ENCODE measurements at places on chromosomes 3 and 15.

DNA sequence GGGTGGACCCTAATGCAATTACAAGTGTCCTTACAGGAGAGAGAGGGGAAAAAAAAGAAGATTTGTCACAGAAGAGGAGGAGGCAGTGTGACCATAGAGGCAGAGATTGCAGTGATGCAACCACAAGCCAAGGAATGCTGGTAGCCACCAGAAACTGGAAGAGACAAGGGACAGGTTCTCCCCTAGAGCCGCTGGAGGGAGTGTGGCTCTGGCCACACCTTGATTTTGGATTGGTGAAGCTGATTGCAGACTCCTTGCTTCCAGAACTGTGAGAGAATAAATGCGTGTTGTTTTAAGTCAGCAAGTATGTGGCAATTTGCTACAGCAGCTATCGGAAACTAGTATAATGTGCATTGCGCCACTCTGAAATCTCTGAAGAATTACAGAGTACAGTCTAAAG, 110.1 kb downstream of the SRGAP3 start:
- no peak for DNase-seq

- no peak for DNase-seq
These were observed 89.9 kb upstream of the FLNB start for GRCh38 chr3:57918123-57918837.

GRCh38 chr3:120021523-120021922, 72.7 kb downstream of the GSK3B start:
- DNase-seq: no peak

GRCh38 chr3:194205675-194206133, 69.8 kb downstream of the HES1 start:
- DNase-seq: peak; percentile 10

DNA sequence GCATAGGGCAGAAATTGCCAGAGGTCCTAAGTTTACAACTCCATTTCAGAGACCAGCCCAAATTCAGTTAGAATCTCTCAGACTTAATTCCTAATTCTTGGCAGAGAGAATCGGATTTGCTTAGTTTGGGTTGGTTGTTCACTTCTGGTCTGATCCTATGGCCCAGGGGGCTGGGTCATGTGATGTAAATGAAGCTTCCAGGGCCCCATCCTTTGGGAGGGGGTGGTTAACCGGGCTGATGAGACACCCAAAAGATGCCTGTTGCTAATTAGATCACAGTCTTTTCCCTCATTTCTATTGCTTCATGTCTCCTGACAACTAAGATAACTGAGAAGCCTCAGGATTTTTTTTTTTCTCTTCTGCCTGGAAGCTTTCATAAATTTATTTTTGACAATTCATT, 11.1 kb upstream of the ZNF620 start:
- no peak for DNase-seq

DNA sequence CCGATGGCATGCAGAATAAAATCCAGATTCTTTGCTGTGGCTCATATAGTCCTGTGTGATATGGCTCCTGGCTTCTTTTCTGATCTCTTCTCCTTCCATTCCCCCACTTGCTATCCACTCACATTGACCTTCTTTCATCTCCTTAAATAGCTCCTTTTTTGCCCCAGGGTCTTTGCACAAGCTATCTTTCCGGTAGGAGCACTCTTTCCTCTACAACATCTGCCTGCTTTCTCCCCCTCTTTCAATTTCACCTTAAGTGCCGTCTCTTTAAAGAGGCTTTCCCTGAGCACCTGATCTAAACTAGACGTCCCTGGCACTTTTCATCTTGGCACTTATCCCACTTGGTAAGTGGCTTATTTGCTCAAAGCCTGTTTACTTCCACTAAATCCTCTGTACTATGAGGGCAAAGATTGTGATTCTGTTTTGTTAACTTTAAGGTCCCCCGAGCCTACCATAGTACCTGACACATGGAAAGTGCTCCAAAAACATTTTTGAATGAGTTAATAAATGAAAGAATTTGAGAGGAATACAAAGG, 323.3 kb upstream of the TLE3 start:
- DNase-seq: no peak

DNA sequence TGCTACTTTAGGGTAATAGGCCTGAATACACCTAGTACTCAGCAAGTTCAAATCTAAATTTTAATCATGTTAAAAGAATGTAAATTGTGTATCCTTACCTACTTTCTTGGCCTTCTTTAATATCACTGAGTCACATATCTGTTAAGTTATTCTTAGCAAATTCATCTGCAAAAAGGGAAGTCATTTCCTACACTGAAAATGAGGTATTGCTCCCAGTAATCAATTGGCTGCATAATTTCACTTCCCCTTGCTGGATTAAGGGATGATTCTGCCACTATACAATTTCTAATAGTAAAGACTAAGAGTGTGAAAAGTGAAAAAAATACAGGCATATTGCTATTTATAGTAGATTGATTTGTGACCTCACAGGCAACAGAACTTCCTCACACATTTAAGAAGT, 47.8 kb downstream of the CCDC54 start:
- DNase-seq: no peak

DNA sequence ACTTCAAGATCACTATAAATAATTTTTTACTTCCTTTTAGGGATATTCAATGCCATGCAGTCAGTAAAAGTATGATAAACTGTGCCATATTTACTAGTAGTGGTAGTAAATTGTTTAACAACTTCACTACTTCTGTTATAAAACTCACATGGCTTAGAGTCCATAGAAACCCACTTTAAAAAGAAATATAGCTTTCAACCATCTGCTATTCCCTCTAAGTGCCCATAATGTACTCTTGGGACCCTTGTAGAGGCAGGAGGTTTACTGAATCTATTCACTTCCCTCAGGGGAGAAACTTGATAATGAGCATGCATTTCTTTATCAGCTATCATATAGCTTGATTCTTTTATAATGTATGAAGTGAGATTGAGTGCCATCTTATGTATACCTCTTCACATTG, 1448.4 kb upstream of the ALCAM start:
- DNase-seq: no peak

GRCh38 chr3:81261996-81262395, 499.4 kb downstream of the GBE1 start:
- DNase-seq: no peak

GRCh38 chr3:60160111-60160821, 1091.0 kb downstream of the FHIT start:
- DNase-seq: no peak

DNA sequence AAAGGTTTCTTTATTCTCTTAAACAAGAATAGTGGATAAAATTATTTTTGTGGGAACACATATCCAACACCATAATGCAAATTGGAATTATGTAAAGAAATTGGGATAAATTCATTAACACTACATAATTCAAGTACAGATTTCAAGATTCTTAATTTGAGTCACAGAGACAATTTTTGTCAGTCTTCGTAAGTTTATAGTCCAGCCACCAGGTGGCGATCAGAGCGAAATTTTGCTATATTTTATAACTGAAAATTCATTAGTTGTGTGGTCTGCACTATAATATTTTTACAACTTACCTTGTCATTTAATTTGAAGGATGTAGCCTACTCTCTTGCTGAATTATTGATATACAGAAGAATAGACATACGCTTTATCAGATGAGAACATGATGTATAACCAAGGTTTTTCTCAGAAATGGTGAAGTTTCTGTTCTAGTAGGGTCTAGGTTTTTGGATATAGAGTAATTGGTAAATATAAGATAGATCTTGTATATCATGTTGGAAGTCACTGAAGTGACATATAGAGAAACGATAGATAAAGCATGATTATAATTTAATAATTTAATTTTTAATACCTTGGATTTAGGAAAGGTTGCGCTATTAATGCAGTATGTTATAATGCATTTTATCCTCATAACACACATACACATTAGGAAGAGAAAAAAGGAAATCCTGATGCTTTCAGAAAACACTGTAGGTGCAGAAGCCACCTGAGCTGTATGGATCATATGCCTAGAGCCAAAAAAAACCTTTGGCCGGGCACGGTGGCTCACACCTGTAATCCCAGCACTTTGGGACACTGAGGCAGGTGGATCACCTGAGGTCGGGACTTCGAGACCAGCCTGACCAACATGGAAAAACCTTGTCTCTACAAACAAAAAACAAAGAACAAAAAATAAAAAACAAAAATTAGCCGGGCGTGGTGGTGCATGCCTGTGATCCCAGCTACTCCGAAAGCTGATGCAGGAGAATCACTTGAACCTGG, 31.7 kb downstream of the PLSCR4 start:
- DNase-seq: peak; percentile 40

DNA sequence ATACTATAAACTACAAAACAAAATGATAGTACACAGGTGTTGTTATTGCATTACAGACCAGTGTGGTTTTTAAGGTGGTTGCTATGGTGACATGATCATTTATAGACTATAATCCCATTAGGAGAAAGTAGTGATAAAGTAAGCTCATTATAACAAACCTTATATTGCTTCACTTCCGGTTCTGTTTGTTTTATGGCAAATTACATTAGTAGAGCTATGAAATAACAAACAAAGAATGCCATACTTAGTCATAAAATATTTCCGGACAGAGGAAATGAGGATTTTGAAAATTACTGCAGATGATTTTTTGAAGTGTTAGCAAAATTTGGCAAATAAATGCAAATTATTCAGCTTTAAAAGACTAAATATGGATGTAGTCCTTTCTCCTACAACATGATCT, 640.4 kb upstream of the ARPP21 start:
- DNase-seq: no peak

GRCh38 chr3:48423883-48424695, 5.8 kb downstream of the PLXNB1 start:
- DNase-seq: no peak

DNA sequence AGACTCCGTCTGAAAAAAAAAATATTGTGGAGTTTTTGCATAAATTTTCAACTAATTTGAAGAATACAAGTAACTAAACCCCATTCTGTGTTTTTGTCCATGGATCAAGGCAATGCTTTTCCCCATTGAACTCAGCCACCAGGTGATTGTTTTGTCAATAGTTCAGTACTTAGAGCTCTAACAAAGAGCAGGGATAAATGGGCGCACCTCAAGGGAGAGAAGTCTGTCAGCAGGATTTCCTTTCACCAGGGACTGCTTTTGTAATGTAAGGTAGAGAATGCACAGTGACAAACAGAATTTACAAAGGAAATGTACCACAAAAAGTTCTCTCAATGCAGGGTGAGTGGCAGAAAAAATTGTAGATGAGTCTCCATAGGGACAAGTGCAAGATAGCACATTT, 10.8 kb upstream of the ATP13A5 start:
- no peak for DNase-seq

- peak; percentile 76 for DNase-seq
These were observed 74.0 kb upstream of the TERB2 start for GRCh38 chr15:44882499-44882968.

GRCh38 chr3:159941038-159942000, 47.3 kb upstream of the IL12A start:
- no peak for DNase-seq

- no peak for DNase-seq
These were observed 211.4 kb downstream of the NR1D2 start for GRCh38 chr3:24156466-24156865.

- DNase-seq: no peak
These were observed 32.1 kb upstream of the NUDT16 start for GRCh38 chr3:131349454-131349853.
